GM10248 (cell line): ENCODE measurements at places on chromosomes 6 and 20.

- DNase-seq, result no peak
These were observed 13.8 kb upstream of the PTPRA start for GRCh38 chr20:2859330-2860121.

GRCh38 chr6:151445482-151445881 is 6.4 kb downstream of the RMND1 start:
- no peak for DNase-seq

DNA sequence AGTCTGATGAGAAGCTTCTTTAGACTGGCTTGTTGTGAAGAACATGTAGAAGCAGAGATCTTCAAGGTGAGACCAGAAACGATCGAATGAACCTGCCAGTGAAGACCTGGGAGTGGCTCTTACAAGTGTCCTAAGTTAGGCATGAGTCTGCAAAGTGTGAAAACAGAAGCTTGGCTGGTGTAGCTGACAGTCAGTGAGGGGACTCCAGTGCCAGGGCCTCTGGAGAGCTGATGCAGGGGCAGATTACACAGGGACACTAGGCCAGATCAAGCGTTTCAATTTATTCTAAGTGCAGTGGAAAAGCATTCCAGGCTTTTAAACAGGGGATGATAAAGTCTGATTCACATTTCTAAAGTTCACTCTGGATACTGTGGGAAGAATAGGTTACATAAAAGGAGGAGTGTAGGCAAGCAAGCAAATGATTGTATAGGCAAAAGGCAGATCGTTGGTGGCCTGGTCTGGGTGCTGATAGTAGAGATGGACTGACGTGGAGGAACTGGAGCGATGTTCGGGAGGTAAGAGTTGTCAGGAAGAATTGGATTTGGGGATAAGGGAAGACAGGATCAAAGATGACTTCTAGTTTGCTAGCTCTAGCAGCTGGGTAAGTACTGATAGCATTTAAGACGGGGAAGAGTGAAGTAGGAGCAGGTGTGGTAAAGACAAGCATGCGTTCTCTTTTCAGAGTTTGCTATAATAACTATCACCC is 133.5 kb downstream of the MAN1A1 start:
- no peak for DNase-seq

DNA sequence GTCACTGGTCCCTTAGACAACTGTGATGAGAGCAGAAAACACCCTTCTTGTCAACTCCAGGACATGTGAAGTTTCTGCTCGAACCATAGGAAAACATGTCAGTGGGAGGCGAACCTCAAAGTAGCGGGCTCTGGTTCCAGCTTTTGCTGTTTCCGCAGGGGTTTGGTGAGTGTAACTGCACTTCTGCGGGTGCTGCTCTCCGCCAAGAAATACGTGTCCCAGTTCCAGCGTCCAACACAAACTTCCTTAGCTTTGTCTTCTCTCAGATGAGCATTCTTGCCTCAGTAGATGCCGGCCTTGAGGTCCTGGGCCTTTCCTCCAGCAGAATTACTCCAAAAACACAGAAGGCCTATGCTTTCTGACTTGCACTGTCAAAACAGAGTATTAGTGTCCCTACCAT is 156.3 kb downstream of the FNDC1 start:
- DNase-seq, result no peak

- no peak for DNase-seq
These were observed 329.0 kb downstream of the GJA1 start for GRCh38 chr6:121764493-121764892.

DNA sequence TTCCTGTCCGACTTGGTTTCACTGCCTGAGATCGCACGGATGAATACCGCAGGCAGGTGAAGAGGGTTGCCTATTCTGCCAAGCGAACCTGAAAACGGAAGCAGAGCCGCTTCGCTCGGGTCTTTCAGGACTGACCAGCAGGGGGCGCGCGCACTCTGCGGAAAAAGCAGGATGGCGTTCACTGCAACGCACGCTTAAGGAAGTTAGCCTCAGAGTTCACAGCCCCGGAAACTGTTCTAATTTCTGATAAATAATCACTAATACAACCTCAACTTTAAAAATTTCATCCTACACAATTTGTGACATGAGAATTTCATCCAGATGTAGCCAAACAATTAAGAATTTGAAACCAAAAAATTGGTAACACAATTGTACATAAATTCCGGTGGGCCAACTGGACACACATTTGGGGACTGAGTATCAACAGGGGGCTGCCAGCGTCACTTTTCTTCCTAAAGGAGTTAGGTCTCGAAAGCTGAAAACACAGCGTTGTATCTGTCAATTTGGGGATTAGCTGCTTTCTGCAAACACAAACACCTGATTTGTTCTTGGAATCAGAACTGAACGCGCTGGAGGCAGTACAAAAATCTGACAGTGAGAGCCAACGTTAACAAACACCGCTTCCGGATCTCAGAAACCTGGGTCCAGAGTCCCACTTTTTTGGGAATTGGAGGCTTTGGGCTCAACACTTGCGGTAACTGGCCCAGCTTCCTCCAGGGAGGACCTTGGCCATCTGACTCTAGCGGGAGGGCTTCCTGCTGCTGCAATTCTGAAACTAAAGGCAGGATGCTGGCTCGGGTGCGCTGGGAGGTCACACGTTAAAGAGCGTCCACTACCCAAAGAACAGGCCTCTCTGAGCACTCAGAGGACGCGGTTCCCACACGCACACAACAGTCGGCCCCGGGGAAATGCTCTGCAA is 8.8 kb downstream of the PXDC1 start:
- DNase-seq, result peak; percentile 85

DNA sequence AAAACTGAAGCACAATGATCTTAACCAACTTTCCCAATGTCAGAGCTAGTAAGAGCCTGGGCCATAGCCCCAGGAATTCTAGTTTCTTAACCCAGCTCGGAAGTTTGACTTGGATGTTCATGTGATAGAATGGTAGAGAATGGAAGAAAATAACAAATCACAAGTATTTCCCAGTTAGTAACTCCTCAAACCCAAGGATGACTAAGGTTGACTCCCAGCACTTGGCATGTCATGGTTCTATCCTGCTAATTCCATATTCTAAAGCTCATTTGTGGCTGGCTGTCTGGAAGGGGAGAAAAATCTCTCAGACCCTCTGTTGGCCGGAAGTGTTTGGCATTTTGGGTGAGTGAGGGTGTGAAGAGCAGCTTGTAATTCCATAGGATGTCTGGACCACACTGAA is 248.7 kb downstream of the RFPL4B start:
- no peak for DNase-seq

DNA sequence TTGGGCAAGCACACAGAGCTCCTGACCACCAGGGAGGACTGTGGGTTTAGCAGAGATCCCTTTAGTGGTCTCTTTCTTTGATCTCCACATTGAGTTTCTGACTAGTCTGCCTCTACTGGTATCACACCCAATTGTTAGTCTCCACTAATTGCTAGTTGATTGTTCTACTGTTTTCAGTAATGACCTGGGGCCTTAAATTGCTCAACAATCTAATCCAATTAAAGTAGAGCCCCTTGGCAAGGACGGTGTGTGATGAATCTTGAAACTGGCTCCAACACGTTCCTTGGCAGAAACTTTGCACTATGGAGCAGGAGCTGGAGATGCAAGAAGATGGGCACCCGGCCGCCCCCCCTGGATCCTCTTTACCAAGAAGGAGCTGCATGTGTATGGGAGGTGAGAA is 12.3 kb downstream of the FAM50B start:
- DNase-seq, result no peak

- no peak for DNase-seq
These were observed 108.1 kb downstream of the PHF3 start for GRCh38 chr6:63743691-63744090.

GRCh38 chr6:27209196-27209595 is 38.3 kb upstream of the PRSS16 start:
- DNase-seq, result no peak

GRCh38 chr6:156434795-156435190 is 342.4 kb upstream of the ARID1B start:
- DNase-seq, result no peak

GRCh38 chr6:63582579-63583231 is 10.4 kb downstream of the LOC128125822 start:
- DNase-seq, result no peak

DNA sequence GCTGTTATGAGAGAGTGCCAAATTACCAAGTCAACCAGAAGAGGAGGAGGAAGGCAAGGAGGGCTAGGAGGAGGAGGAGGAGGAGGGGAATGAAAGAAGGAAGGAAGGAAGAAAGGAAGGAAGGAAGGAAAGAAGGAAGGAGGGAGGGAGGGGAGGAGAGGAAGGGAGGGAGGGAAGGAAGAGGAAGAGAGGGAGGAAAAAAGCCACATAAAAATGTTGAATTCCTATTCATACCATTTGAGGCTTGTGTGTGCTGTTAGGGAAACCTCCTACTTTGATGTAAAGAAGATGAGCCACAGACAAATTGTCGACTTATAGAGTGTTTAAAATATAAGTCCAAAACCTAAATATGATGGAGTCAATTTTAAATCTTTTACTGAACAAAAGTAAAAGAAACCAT is 65.3 kb upstream of the MYLIP start:
- DNase-seq, result no peak

DNA sequence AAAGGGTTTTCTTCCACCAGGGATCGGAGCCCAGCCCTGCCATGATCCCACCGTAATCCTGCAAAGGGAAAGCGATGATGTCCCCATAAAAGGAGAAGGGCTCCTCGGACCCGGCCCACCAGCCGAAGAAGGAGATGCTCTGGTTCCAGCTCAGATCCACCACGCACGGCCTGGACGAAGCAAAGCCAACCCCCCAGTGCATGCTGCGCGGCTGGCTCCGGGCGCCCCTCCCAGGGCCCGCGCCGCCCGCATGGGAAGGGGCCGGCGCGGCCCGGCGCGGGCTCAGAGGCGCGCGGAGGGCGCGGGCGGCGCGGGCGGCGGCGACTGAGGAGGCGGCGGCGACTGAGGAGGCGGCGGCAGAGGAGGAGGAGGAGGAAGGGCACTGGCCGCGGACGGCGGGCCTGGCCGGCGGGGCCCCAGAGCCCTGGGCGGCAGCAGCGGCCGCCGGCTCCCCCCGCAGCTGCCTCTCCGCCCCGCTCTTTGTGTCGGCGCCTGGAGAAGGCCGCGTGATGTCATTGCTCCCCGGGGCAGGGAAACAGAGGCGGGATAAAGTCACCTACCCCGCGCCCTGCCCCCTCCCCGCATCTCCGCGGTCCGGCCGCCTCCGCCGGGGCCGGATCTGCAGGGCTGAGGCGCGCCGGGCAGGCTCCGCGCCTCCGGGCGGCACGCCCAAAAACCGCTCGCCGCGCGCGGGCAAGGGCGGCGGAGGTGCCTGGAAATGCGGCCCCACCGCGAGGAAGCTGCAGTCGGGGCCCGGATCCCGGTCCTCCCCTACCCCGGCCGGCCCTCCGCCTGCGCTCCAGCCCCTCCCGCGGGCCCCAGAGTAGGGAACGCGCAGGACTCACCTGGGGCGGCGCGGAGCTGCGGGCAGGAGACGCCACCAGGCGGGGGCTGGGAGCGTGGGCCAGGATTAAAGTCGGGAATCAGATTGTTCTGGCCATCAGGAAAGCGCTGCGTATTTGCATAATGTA is at the start of gene FAXC:
Gene FAXC, minus strand, starts transcription at position 504 of the 971 bp plus-strand sequence. Its CDS starts 302 bp downstream, at position 202.
- DNase-seq, result peak; percentile 41

GRCh38 chr6:150290429-150290828 is 78.4 kb upstream of the IYD start:
- no peak for DNase-seq

GRCh38 chr6:36805096-36805797 is 34.0 kb downstream of the CPNE5 start:
- no peak for DNase-seq

DNA sequence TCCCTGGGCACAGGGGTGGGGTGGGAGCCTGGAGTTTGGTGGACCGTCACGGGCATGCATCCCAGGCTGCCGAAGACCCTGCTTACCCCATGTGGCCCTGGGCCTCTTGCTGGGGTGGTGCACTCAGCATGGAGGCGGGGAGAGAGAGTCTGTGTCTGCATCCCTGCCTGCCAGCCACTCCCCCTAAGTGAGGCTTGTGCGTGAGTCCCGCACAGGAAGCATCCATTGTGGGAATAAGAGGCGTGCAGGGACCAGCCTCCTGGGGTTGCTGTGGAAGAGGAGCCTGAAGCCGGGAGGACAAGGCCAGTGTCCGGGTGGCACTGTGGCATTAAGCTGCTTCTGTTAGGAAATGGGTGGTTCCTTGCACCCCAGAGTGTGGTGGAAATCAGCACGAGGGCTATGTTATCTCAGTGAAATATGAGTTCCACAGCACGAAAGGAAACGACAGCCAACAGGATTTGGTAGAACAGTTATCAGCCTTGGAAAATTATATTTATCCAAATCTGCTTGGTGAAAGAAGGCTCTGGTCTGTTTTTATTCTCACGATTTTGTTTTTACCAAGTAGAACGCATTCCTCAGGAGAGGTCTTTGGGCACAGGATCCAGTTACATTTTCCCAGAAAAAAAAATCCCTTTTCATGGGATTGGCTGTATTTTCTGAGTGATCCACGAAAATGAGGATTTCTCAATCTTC is 35.7 kb downstream of the CDH4 start:
- no peak for DNase-seq

- DNase-seq, result no peak
These were observed 73.1 kb upstream of the DST start for GRCh38 chr6:56715741-56716140.

GRCh38 chr6:111832833-111833418 is 40.3 kb downstream of the FYN start:
- no peak for DNase-seq

DNA sequence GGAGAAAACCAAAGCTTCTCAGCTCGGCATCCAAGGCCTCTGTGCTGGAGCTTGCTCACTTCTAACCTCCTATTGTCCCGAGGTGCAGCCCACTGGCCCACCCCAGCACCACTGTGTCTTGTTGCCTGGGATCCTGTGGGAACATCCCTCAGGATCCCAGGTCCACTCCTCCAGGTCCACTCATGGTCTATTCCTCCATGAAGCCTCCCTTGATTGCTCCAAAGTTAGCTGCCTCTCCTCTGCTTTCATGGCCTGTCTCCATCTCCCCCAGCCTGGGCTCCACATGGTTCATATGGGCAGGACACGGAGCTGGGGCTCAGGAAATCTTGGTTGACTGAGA is 13.9 kb downstream of the SLA2 start:
- no peak for DNase-seq

DNA sequence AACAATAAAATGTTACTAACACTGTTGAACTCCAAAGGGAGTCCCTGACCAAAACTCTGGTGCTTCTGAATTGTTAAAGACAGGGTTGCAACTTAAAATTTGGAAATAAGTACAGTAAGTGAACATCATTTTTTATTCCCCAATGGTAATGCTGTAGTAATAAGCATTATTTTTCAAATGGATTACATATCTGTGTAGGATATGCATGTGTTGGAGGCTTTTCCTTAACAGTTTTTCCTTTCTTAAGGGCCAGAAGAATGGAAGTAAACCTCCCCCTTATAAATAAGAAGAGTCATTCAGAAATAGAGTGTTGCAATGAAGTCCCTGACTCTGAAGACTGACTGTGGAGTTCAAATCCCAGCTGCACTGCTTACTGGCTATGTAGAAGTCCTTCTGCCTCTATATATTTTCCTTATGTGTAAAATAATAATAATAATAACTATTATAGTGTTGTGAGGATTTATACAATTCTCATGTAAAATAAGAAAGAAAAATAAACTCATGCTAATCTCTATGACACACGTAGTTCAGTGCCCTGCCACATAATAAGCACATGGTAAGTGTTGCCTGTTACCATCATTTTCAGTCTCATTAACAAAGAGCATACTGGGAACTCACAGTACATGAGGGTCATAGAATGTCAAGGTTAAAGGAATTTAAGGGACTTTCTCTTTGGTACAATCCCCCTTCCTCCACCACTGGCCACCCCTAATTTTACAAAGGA is 129.8 kb upstream of the SMLR1 start:
- DNase-seq, result no peak
